ENCODE measurements at places on chromosomes 16 and 17.

- no peak for DNase-seq
Observed at GRCh38 chr17:69978056-69978646, 96.9 kb upstream of the KCNJ16 start.

GRCh38 chr16:84911486-84912216 is 91.9 kb downstream of the CRISPLD2 start:
- DNase-seq, result no peak

GRCh38 chr17:5050278-5050677 is 15.1 kb upstream of the SLC52A1 start:
- DNase-seq, result no peak

- DNase-seq, result no peak
Observed at GRCh38 chr16:12398683-12399047, 405.0 kb downstream of the CPPED1 start.

GRCh38 chr16:8323153-8323552 is 267.2 kb downstream of the TMEM114 start:
- DNase-seq, result no peak

DNA sequence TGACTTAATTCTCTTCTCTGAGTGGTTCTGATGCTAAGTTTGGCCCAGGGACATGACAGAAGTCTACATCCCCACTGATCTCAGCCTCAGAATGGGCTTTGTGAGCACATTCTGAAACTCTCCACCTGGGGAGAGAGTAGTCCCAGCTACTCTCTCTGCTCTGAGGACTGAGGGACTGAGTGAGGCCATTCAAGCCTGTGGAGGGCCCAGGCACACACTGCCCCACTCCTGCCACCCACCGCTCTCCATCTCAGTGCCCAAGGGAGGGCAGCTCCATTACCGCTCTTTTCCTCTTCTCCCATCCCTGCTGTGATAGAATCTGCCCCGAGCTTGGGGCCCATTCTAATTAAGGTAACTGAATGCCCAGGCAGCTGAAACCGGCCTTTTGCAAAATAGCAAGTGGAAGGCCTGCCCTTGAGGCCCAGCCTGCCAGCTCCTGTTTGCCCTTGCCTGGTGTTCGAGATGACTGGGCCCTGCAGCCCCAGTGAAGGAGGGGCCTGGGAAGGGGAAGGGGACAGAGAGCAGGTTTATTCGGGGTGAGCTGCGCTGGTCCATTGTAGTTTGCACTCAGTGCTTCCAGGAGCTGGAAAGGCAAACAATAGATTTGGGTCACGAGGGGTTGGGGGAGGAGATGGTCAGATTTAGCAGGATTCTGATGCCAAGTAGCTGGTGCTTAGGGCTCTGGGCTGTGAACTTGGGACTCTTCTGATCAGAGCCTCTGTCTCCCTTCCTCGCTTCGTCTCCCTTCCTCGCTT is 76.2 kb downstream of the RAB11FIP4 start:
- no peak for DNase-seq

DNA sequence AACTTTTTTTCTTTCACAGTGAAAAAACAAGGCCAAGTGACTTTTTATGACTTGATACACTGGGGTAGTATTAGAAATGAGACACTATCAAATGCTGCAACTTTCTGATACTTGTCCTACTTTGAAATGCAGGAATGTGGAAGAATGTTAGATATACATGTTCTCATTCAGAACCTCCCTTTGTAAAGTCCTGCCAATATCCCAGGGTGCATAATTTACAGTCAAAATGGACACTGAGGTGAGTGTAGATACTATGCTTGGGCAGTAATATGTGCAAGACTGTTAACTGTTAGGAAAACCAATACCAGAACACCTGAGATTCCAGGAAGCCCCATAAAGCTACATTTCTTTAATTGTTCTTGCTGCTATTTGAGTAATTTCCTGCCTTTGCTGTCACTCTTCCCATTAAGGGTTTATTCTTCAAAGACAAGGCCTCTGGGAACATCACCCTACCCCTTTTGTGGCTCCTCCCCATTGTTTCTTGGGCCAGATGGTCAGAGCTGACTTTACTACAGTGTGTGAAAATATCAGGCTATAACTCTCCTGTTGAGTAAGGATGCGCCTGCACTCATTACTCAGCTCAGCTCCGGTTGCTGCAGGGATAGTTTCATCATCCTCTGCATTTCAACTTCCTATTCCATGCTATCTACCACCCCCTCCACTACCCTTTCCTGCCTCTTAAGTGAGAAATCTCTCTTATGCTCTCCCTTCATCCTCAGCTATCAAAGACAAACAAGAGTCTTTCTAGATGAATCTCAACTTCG is 48.7 kb downstream of the TMEM100 start:
- DNase-seq, result no peak

DNA sequence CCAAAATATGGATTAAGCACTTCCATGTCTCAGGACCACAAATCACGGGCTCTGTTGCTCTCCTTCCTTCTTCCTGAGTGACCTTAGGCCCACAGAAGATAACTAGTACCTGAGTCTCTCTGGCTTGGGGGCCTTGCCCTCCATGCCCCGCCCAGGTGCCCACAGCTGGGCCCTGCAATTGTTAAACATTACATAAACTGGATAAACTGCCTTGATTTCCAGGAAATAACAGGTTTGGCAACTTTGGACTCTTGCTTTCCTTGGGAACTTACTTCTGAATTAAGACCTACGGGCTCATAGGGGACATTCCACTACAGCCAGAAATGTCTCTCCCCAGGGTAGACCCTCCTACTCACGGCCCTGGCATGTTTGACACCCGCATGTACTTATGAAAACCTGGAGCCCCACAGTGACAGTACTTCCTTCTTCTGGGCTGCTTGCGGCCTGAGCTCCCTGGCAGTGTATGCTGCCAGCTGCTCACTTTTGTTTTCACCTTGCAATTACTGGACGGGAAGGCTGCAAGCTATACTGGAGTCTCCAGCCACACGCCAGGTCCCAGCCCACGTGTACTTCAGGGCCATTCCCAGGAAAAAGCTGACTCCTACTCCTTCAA is 2.3 kb upstream of the UBALD2 start:
- DNase-seq, result no peak

- DNase-seq, result no peak
Observed at GRCh38 chr17:80388175-80388574, 26.8 kb upstream of the ENDOV start.

GRCh38 chr16:10987361-10988163 is 43.2 kb downstream of the CLEC16A start:
- peak; percentile 60 for DNase-seq

DNA sequence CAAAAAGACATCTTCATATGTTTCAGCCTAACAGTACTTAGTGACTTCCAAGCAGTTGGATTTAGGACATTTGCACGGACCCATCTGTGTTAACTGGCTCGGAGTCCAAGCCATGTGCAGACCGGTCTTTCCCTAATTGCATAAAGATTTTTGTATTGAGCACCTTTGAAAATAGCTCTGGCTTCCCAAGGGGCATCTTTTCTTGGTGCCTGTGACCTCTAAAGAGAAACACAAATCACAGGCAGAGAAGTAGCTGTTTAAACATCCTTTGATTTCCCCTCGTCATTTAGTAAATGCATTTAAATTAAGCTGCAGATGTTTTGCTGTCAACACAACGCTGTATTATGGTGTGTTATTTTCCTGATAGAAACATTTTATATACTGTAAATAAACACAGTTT is 288.2 kb upstream of the SALL1 start:
- no peak for DNase-seq

DNA sequence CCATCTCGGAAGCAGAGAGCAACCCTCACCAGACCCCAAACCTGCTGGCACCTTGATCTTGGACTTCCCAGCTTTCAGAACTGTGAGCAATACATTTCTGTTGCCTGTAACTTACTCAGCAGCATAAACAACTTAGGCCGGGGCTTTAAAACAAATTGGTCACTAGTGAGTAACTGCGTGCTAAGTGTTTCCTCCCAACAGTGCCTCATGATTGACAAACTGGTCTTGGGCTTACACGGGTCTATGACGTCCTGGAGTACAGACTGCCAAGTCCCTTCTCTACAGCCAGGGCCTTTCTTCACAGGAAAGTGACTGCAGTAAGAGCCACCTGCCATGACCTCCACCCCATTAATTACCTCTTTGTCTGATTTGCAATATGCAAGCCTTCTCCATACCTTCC is 136.7 kb downstream of the XYLT1 start:
- DNase-seq, result no peak

- DNase-seq, result no peak
Observed at GRCh38 chr16:9946022-9946720, 236.1 kb downstream of the GRIN2A start.

DNA sequence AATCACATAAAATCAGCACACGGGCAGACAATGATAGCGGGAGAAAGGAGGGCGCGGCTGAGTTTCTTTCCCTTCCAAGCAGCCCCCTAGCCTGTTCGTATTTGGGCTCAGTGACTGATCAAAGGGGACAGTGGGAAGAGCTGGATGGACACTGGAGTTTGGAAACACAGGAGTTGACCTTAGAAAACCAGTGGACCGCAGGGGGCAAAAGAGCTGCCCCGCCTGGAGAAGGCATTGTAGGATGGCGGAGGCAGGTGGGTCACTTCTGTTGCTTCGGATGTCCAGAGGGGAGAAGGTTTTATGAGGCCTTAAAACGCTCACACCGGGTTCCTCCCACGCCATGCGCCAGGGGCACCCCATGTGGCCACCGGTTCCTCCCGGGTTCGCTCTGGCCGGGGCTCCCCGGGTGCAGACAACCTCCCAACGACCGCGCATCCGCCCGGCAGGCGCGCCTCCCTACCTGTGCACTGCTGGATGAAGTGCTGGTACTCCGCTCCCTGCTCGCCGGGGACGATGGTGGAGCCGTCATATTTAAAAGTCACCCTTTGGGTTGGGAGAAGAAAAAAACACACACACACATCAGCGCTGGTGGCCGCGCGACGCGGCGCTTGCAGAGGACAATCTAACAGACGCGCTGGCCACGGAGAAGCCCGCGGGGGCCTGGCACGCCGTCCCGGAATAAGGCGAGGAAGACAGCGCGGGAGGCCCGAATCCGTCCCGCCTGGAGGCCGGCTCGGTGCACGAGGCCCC is 662 bp downstream of the COTL1 start:
- no peak for DNase-seq

DNA sequence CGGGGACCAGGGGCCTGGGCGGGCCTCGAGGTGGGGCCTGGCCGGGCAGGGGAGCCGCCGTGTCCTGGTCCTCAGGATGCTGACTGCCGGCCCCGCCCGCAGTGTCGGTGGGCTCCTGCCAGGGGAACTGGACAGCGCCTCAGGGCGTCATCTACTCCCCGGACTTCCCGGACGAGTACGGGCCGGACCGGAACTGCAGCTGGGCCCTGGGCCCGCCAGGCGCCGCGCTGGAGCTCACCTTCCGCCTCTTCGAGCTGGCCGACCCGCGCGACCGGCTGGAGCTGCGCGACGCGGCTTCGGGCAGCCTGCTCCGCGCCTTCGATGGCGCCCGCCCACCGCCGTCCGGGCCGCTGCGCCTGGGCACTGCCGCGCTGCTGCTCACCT is 2.3 kb upstream of the PAQR4 start:
- no peak for DNase-seq

GRCh38 chr17:69608141-69608540 is 193.6 kb downstream of the MAP2K6 start:
- DNase-seq, result no peak

- no peak for DNase-seq
Observed at GRCh38 chr17:37391146-37391545, 15.4 kb downstream of the C17orf78 start.

GRCh38 chr17:81635973-81636504 is 873 bp downstream of the NPLOC4 start:
- DNase-seq, result no peak

- peak; percentile 7 for DNase-seq
Observed at GRCh38 chr16:47732523-47733111, 271.5 kb downstream of the PHKB start.

DNA sequence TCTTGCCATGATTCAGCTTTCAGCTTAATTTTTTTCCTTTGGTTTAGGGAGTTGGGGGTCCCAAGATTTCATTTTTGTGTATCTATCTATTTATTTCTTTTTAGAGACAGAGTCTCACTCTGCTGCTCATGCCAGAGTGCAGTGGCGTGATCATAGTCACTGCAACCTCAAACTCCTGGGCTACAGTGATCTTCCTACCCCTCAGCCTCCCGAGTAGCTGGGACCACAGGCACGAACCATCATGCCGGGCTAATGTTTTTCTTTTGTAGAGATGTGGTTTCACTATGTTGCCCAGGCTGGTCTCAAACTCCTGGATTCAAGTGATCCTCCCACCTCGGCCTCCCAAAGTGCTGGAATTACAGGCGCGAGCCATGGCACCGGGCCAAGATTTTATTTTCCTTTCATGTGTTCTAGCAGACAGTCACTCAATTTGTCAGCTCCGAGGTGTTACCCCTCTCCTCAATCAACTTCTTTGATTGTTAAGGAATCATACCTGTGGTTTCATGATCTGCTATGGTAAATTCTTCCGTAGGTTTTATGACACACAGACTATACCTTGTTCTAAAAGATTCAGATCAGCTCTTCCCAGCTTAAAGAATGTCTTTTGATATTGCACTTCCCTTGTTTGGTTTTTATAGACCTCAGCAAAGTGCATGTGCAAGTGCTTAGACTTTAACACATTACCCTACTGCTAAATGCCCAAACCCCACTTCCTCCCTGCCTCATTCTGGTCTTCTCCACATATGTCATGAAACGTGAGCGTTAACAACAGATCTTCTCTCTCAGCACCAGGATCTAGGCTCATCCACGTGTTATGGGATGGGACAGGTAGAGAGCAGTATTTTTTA is 13.0 kb downstream of the UNC45B start:
- peak; percentile 90 for DNase-seq

DNA sequence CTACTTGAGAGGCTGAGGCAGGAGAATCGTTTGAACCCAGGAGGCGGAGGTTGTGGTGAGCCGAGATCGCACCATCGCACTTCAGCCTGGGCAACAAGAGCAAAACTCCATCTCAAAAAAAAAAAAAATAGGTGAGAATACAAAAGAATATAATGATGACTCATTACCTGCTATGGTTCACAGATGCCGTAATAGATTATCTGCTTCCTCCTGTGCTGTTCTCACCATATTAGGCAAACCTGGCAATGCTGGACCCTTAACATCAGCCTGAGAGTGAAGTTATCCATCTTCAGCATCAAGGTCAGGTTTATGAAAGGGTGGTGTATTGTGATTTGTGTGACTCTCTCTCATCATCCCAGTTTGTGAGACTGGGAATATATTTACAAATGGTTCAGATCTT is 271.3 kb upstream of the CPHXL start:
- DNase-seq, result no peak

- peak; percentile 37 for DNase-seq
Observed at GRCh38 chr16:13453938-13454553, 465.9 kb upstream of the ERCC4 start.

Measured in Jurkat, Clone E6-1 (cell line).